Activated CD4-positive, alpha-beta T cell treated with anti-CD3 and anti-CD28 coated beads for 1 hour (primary cell): ENCODE measurements at places on chromosomes 12 and 14.
A peak's percentile ranks its signal among the peaks of the same experiment; 100 is the strongest.

GRCh38 chr14:34059925-34060650 lies 109.2 kb upstream of the EGLN3 start:
- DNase-seq: peak; percentile 21

DNA sequence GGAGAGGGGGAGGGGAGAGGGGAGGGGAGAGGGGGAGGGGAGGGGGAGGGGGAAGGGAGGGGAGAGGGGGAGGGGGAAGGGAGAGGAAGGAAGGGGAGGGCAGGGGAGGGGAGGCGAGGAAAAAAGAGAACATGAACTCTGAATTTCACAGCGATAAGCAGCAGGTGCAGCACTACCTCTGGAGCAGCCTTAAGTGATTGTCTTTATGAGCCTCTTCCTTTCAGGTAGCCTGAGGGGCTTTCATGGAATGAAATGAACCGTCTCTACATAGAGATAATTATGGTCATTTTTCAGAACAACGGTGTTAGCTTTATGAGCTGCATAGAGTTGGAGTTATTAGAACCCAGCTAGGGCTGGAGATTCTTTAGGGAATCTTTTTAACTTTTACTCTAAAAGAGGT lies 18.1 kb upstream of the PTCSC3 start:
- no peak for DNase-seq

- no peak for DNase-seq
Measured at GRCh38 chr12:110640275-110641025, 26.5 kb downstream of the TCTN1 start.

- DNase-seq: no peak
Measured at GRCh38 chr14:85613496-85613895, 83.6 kb downstream of the FLRT2 start.

DNA sequence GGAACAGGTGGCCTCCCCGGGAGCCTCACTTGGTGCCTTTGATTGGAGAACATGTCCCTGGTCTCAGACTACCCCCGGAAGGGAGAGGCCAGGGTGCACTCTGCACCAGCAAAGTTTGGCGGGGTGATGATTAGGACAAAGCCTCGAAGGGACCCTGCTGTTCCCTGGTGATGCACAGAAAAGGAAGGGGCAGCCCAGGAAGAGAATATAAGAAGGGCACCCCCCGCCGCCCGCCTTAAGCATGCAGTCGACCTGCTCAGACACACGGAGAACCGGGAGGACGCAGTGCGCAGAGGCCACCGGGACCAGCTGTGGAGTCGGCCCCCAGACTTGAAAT lies 6.9 kb downstream of the SCARB1 start:
- no peak for DNase-seq

DNA sequence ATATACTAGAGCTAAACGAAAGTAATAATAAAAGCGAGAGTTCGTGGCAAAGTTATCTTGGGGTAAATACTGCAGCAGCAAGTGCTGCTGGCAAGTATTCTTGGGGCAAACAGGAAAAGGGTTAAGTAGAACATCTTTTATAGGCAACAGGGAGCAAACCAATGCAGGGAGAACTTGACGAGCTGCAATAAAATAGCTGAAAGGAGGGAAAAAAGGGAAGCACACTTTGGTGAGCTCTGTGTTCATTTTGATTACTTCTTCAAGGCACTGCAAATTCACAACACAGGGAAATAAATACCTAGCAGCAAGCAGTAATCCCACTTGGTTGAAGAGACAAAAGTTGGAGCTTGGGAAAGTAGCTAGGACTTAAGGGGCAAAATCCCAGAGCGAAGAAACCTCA lies 42.3 kb upstream of the TTC7B start:
- no peak for DNase-seq

GRCh38 chr12:117900561-117900960 lies 68.2 kb downstream of the KSR2 start:
- DNase-seq: no peak

- no peak for DNase-seq
Measured at GRCh38 chr12:15522574-15523187, 200.4 kb downstream of the PTPRO start.

DNA sequence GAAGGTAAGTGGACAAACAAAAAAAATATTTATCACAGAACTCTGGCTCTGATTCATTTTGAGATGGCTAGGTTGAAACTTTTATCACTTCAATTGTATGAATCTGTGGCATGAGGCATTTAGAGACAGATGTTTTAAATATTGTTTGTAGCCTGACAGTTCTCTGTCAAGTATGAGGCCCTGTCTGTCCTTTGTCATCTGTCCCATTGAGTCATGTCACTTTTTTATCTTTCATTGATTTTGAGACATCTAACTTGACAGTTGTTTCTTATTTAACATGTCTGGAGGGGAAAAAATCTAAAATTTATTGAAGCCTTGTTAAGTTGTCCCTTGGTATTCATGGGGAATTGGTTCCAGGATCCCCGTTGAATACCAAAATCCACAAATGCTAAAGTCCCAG lies 829.5 kb downstream of the FSCB start:
- no peak for DNase-seq

- no peak for DNase-seq
Measured at GRCh38 chr14:29629839-29630238, 297.8 kb downstream of the PRKD1 start.

GRCh38 chr14:33118668-33119067 lies 180.0 kb downstream of the NPAS3 start:
- no peak for DNase-seq

- no peak for DNase-seq
Measured at GRCh38 chr14:92938235-92938875, 15.4 kb downstream of the CHGA start.

DNA sequence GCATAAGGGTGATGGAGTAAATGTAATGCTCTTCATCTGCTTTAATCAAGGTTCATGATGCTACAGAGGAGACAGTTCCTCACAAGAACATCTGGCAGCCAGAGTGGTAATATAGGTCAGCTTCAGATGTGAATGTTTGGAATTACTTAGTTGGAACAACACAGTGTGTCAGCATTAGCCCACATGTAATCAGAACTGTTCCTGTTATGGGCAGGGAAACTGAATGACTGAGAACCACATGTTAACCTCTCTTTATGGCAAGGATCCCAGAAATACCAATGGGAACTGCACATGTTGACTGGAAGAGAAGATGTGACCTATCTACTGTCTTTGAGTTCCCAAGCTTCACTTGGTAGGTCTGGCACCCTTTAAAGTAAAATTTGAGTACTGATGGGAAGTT lies 390.1 kb upstream of the PDE3A start:
- no peak for DNase-seq

- no peak for DNase-seq
Measured at GRCh38 chr12:68959891-68960464, 27.0 kb upstream of the CPM start.

- DNase-seq: no peak
Measured at GRCh38 chr12:24854908-24855307, 94.0 kb downstream of the BCAT1 start.

DNA sequence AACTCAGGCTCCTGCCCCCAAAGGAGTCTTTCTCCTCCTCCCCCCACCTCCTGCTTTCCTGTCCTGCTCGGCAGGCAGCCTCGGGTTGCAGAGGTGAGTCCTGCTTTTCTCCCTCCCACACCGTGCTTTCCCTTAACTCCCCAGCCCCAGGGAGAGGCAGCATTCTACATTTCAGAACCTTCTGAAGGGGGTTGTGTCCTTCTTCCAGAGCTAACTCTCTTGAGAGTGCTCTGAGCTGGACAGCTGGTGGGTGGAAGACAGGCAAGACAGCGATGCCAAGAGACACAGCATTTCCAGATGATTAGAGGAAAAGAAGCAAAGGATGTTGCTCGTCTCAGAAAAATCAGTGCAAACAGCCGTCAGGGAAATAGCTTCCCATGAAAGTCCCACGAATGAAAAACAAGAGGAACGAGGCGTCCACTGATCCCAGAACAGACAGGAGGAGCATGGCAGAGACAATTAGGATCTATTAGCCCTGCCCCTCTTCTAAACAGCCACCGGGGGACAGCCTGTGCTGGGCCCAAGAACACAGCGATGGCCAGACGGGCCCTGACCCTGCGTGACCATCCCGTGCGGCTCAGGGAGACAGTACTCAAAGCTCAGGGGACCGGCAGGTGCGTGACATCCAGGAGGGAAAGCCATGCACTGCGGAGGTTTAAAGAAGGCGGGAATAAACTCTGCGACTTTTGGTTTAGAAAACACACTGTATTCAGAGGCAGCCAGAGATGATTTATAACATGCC lies 216.5 kb upstream of the RTL1 start:
- DNase-seq: no peak

DNA sequence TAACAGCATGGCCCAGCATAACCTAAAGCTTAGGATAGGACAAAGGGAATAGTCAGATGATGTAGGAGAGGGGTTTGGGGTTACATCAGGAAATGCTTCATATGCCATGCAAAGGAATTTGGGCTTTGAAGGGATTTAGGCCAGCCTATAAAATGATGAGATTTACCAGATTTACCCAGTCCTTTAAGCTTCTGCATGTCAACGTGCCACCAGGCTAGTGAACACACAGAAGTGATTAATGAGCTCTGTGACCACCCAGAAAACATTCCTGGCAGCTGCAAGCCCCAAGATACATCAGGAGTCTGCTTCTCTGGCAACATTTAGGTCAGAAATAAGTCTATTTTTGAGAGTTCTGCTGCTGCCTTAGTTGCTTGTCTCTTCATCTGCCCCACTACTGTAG lies 118.3 kb downstream of the LRIG3 start:
- no peak for DNase-seq

GRCh38 chr14:91496790-91497189 lies 13.3 kb downstream of the PPP4R3A start:
- no peak for DNase-seq

DNA sequence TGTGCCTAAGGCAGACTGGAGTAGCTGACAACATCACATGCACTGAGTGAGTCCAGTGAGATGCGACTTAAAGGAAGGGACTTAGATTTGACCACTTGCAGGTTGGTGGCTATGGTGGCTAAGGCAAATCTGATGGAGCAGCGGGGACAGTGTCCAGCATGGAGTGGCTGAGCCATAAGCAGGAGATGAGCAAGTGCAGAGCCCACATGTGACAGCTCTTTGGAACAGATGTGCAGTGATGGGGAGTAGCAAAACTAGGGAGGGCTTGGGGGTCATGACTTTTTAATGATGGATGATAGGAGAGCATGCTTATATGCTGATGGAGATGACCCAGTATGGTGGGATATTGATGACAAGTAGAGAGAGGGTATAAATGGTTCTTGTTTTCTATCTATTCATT lies 80.2 kb downstream of the PELI2 start:
- DNase-seq: no peak

- DNase-seq: no peak
Measured at GRCh38 chr12:81811061-81811777, 52.1 kb upstream of the PPFIA2 start.

- no peak for DNase-seq
Measured at GRCh38 chr12:49511410-49511809, 27.4 kb upstream of the KCNH3 start.

DNA sequence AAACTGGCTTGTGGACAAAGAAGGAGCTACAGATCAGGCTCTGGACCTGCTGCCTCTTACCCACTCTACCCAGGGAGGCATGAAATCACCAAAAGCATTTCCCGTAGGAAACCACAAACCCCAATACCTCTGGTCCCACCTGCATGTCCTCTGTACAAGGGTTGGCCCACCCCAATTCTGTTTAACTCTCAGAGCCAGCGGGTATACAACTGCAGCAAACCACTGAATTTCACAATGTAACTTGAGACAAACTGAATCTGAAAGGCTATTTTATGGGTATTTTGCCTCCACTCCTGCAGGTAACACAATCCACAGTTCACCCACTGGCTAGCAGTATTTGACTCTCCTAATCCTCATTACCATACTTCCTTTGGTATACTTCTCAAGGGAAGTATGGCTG lies 16.5 kb downstream of the SIX1 start:
- no peak for DNase-seq

GRCh38 chr14:68297876-68298468 lies 478.4 kb downstream of the RAD51B start:
- DNase-seq: no peak

GRCh38 chr12:109513977-109514376 lies 36.5 kb downstream of the UBE3B start:
- DNase-seq: no peak

- DNase-seq: no peak
Measured at GRCh38 chr14:100289916-100290606, 16.2 kb downstream of the SLC25A29 start.

- DNase-seq: no peak
Measured at GRCh38 chr14:69682136-69682535, 70.7 kb downstream of the SUSD6 start.

DNA sequence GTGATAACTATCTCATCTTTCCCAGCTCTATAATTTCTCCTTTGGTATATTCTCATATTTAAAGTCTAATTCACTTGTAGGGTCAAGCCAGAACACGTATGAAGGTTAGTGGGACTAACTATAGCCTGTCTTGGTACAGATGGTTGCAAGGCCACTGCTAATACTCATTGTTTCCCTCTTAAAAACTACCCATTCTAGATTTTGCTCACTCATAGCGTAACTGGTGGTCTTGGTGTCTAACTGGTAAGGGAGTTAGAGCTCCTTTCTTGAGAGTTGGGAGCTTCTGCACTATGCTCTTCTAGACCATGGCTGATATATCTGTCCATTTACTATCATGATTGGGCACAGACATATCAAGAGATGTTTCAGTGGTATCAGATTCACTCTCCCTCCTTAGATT lies 8.8 kb downstream of the MGP start:
- no peak for DNase-seq
